ENCODE measurements at places on chromosomes 16 and 17. TPM values are rescaled to one million over a fixed set of nuclear protein-coding genes. Genes with fewer than 3 reads are reported as not detected.

- no peak for DNase-seq
Observed at GRCh38 chr16:8924214-8924613, 39.5 kb downstream of the USP7 start.

CACNG1 gene
- not detected for polyA plus RNA-seq

DNA sequence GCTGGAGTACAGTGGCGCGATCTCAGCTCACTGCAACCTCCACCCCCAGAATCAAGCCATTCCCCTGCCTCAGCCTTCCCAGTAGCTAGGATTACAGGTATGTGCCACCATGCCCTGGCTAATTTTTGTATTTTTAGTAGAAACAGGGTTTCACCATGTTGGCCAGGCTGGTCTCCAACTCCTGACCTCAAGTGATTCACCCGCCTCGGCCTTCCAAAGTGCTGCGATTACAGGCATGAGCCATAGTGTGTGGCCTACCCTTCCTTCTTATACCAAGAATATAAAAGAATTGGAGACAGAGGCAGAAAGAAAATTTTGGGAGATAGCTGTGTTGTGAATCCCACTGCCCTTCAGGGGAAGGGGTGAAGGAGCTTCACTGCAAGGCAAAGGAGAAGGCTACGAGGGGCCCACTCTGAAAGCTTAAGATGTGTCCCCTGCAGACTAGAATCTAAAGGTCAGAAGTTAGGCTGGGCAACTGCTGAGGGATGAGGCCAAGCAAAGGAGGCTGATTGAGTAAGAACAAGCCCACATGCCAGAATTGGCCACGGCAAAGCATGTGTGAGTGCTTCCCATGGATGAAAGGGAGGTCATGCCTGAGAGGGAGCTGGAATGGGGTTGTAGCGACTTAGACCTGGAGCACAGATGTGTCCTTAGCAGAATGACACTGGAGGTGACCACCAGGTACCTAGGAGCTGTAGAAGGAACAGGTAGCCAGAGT, 8.4 kb upstream of the CRYBA1 start:
- no peak for DNase-seq

SDR42E2 gene
- 0.36 TPM for polyA plus RNA-seq

GRCh38 chr17:37081287-37081686, 132.5 kb downstream of the AATF start:
- no peak for DNase-seq

Data from right renal pelvis (tissue), 4 donors.